Smooth muscle cell of the coronary artery (primary cell): ENCODE measurements at places on chromosomes 7 and 10. TPM values are rescaled to one million over a fixed set of nuclear protein-coding genes. Genes with fewer than 3 reads are reported as not detected.

ITIH5 gene
- total RNA-seq: 0.08 and 3.6 TPM in 2 replicates

GRB10 gene
- total RNA-seq: 32.6 and 107 TPM in 2 replicates

CCDC201 gene
- not detected in 2 replicates for total RNA-seq

PCLO gene
- under 0.01 TPM in 1 of 2 replicates, not detected in the other for total RNA-seq

CCL24 gene
- not detected in 2 replicates for total RNA-seq

GBX1 gene
- total RNA-seq: not detected in 2 replicates

CHST3 gene
- total RNA-seq: 15.3 and 32.2 TPM in 2 replicates

OPN1SW gene
- not detected in 2 replicates for total RNA-seq

SNX10 gene
- 1.3 TPM in 1 of 2 replicates, not detected in the other for total RNA-seq

ARPC1B gene
- 380 and 552 TPM in 2 replicates for total RNA-seq

ADAM8 gene
- 0.60 and 2.0 TPM in 2 replicates for total RNA-seq

OGDHL gene
- 0.12 and 2.0 TPM in 2 replicates for total RNA-seq

SRRM3 gene
- total RNA-seq: 0.23 and 0.53 TPM in 2 replicates

BTBD16 gene
- under 0.01 TPM in 1 of 2 replicates, not detected in the other for total RNA-seq

VSIR gene
- total RNA-seq: 8.6 and 30.4 TPM in 2 replicates

TSPAN12 gene
- 2.0 and 3.5 TPM in 2 replicates for total RNA-seq

COBL gene
- under 0.01 TPM in 1 of 2 replicates, not detected in the other for total RNA-seq

CCNY gene
- total RNA-seq: 54.8 and 81.6 TPM in 2 replicates

ZYX gene
- total RNA-seq: 6.3 and 25.7 TPM in 2 replicates

BLNK gene
- total RNA-seq: not detected in 2 replicates

SMNDC1 gene
- total RNA-seq: 2.6 and 6.4 TPM in 2 replicates

KCNH2 gene
- 0.08 TPM in 1 of 2 replicates, not detected in the other for total RNA-seq

ERVW-1 gene
- total RNA-seq: not detected in 2 replicates

CFAP46 gene
- total RNA-seq: 0.12 and 0.38 TPM in 2 replicates

CALY gene
- not detected in 2 replicates for total RNA-seq

STEAP1B gene
- 7.3 and 10.8 TPM in 2 replicates for total RNA-seq

MKX gene
- total RNA-seq: 0.08 and 0.94 TPM in 2 replicates

PRSS58 gene
- not detected in 2 replicates for total RNA-seq

SPDYE3 gene
- total RNA-seq: not detected in 2 replicates

PON3 gene
- total RNA-seq: not detected in 2 replicates

ADGRA1 gene
- total RNA-seq: not detected in 2 replicates

TBRG4 gene
- total RNA-seq: 38.0 and 60.4 TPM in 2 replicates

COL13A1 gene
- total RNA-seq: 4.0 and 34.8 TPM in 2 replicates

CHRM2 gene
- total RNA-seq: not detected in 2 replicates

EPC1 gene
- 18.5 and 32.9 TPM in 2 replicates for total RNA-seq

KLF14 gene
- total RNA-seq: not detected in 2 replicates

EPO gene
- total RNA-seq: not detected in 2 replicates

HMX3 gene
- not detected in 2 replicates for total RNA-seq

FAM25C gene
- total RNA-seq: not detected in 2 replicates

NANOS1 gene
- total RNA-seq: 0.12 and 0.75 TPM in 2 replicates

KCNIP2 gene
- total RNA-seq: 0.30 and 1.1 TPM in 2 replicates

PON1 gene
- total RNA-seq: not detected in 2 replicates

FZD1 gene
- 2.7 and 31.7 TPM in 2 replicates for total RNA-seq

PRKG1 gene
- total RNA-seq: 24.8 and 76.2 TPM in 2 replicates

MRM2 gene
- 10.1 and 14.4 TPM in 2 replicates for total RNA-seq

HMX2 gene
- not detected in 2 replicates for total RNA-seq

UCN3 gene
- total RNA-seq: not detected in 2 replicates

HECW1 gene
- 2.2 TPM in 1 of 2 replicates, not detected in the other for total RNA-seq

NEBL gene
- total RNA-seq: 0.12 and 0.90 TPM in 2 replicates

NPC1L1 gene
- total RNA-seq: 0.12 TPM in 1 of 2 replicates, not detected in the other

FAM25G gene
- not detected in 2 replicates for total RNA-seq

EGFR gene
- 29.3 and 35.5 TPM in 2 replicates for total RNA-seq

PTPN20 gene
- total RNA-seq: 0.47 and 2.8 TPM in 2 replicates
